ENCODE measurements at places on chromosomes 4 and X.

- DNase-seq = peak; percentile 46
Measured at GRCh38 chrX:44529310-44529709, 13.3 kb downstream of the FUNDC1 start.

DNA sequence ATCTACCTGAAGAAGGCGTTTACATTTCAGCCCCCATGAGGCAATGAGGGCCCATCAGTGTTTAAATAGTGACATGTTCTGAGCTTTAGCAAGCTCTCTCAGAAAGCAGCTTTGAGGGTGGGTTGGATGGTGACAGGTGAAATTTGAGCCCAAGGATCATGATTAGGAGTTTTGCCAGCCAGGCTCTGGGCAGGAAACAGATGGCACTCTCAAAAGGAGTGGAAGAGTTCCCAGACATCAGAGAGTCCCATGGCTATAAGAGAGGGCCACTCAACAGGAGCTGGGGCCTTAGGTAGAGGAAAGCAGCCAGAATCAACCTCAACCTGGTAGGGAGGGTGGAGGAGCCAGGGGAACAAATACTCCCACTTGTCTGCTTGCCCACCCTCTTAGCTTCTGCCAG lies 499.8 kb downstream of the MID1IP1 start:
- no peak for DNase-seq

DNA sequence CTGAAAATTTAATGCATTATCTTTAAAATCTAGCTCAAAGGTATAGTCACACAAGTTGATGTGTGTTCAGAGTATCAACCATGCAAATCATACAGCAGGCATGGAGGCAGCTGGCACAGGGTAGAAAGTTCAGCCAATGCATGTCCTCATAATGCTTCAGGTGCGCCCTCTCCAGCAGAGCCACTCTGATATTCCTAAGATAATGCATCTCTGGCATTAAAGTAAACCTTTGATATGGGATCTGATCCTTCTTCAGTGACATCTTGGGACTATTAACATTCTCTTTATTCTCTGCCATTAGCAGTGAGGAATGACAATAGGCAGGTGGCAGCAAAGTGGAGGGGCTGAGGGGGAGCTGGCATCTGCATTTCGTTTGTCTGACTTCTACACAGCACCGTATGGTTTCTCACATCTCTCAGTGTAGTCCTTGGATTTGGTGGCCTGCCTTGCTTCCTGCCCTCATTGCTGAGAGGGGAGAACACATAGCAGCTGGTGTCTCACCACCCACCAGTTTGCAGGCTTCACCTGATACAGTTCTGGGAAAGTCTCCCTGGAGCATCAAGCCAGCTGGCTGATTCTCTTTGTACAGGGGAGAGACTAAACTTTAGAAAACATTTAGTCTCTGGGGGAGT lies 168.7 kb upstream of the TBC1D9 start:
- DNase-seq = no peak

- DNase-seq = no peak
Measured at GRCh38 chr4:17173300-17173699, 274.9 kb upstream of the LDB2 start.

DNA sequence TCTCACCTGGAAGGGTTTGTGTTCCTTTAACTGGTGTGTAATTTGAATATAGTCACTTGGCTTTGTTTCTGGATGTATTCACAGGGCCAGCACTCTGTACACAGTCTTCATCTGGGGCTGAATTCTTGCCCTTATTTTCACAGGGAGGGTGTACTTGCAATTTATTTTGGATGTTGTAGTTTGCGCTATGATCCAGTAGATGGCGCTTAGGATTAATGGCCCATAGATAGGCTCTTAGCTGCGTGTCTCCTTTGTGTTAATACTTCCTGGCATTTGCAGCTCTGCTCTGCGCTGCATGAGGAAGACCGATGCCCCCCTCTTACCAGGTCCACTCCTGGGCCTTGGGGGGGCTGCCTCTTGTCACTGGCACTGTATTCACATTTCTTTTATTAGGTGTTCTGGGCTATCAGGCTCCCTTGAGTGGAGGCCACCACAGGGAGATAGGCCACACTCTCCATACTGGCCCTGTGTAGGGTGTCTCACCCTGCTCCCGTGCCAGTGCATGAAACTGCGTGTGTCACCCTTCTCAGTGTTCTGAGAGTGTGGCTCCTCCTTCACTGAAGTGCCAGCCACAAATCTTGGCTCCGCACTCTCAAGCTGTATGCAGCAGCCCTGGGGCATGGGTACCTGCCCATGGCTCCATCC lies 562.2 kb downstream of the ZIC3 start:
- DNase-seq = peak; percentile 39

DNA sequence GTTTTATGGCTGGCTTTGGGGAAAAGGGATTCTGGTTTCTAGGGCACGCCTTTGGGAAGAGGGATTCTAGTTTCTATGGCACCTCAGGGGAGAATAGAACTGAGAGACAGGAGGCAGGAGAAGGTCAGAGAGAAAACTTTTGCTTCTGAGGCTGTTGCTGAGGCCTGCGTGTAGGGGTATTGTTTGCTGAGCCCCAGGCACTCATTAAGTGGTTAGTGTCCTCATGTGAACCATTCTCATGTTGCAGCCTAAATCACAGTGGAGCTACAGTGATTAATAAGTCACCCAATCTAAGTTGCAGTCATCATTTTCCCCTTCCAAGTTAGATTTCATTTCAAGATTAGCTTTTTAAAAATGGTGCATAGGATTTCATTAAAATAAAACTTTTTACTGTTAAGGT lies 29.0 kb downstream of the VCX3A start:
- DNase-seq = no peak

Measured in D341Med (cell line).